ENCODE measurements at places on chromosomes 1 and 21.

DNA sequence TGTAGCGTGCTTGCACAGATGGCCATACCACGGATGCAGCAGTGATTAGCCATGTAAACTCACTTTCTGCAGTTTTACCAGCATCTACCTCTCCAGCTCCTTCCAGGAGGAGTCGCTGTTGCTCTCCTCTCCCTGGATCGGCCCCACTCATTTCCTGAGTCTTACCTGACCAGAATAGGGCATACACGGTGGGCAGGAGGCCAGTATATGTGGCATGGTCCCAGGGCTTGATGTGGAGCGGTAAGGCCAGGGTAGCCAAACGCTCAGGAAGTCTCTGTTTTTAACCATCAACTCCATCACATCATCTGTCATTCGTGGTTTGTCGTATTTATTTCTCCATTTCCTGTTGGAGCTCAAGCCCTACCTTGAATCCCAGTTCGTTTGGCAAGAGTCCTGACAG lies 163.4 kb upstream of the USP24 start:
- peak; percentile 9 for DNase-seq

GRCh38 chr1:207361029-207361428 lies 39.6 kb downstream of the CD55 start:
- no peak for DNase-seq

DNA sequence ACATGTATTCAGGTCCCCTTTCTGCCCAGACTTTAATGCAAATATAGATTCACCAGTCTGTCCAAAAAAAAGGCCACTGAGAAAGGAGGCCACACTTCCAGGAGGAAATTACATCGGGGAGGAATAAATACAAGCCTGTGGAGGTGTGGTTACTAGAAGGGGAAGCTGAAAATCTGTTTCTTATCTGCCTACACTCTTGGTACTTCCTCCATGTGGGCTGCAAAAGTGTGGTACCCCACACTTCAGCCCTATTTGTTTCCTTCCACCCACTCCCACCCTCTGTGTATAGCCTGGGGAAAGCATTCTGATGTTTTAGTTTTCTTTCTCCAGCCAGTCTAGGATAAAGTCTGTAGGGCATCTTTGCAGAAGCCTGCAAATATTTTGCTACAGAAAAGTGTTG lies 38.4 kb downstream of the UTP25 start:
- DNase-seq = no peak

DNA sequence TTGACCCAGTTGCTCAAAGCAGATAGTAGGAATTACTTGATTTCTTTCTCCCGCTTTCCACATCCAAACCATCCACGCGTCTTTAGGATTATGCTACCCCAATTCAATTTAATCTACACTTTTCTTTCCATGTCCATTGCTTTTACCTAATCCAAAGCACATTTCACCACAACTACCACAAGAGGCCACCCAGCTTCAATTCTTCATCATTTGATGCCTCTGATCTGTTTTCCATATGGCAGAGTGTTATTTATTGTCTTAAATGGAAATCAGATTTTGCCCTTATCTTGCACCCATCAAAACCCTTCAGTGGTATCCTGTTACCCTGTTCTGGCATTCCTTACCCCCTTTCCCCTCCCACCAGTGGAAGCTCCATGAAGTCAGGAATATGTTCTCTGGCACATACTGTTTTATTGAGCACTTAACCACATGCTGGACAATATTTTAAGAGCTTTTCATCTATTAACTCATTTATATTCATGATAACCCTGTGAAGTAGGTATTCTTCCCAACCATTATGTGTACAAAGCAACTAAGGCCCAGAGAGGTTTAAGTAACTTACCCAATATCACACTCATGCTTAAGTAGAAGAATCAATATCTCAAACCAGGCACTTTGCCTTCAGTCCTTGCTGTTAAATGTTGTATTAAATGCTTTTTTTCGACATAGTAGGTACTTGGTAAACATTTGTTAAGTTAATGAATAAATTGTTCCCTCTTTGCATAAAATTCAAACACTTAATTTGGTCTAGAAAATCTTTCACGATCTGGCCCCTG lies 34.6 kb downstream of the CLIC4 start:
- DNase-seq = no peak

- DNase-seq = no peak
Observed at GRCh38 chr1:41662765-41663437, 178.4 kb upstream of the EDN2 start.
